Type B pancreatic cell (in vitro differentiated cells): ENCODE measurements at places on chromosomes 12 and 14.
A peak's percentile ranks its signal among the peaks of the same experiment; 100 is the strongest.

GRCh38 chr14:102528431-102529170 lies 19.0 kb upstream of the ANKRD9 start:
- no peaks in the 10 kb centered on the region for H3K27me3 ChIP-seq
- no peak overlapping the region for H3K27ac ChIP-seq
- no peaks in the 10 kb centered on the region for H3K36me3 ChIP-seq
- DNase-seq, result no peak

DNA sequence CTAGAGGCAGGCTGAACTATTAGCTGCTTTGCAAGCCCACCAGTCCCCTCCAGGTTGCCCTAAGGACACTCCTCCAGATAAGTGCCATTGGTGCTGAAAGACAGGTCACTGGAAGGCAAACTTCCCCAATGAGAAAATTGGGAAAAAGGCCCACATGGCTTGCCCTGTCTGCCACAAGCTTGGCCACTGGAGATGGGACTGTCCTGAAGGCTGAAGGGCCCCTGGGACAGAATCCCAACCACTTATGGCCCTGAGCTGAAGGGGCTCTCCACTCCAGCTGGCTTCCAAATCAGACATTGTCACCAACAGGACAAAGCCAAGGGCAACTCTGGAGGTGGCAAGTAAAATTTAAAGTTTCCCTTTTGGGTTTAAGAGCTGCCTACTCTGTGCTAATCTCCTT lies 12.2 kb upstream of the DHRS2 start:
- H3K4me3 ChIP-seq, result no peak overlapping the region
- no peaks in the 10 kb centered on the region for H3K36me3 ChIP-seq
- no peak overlapping the region for H3K27ac ChIP-seq
- H3K4me1 ChIP-seq, result no peaks in the 10 kb centered on the region

GRCh38 chr12:81284137-81284536 lies 206.3 kb downstream of the ACSS3 start:
- no peak for DNase-seq
- no peaks in the 10 kb centered on the region for H3K27me3 ChIP-seq
- no peak overlapping the region for H3K27ac ChIP-seq
- no peak overlapping the region for H3K4me3 ChIP-seq
- no peaks in the 10 kb centered on the region for H3K4me1 ChIP-seq

DNA sequence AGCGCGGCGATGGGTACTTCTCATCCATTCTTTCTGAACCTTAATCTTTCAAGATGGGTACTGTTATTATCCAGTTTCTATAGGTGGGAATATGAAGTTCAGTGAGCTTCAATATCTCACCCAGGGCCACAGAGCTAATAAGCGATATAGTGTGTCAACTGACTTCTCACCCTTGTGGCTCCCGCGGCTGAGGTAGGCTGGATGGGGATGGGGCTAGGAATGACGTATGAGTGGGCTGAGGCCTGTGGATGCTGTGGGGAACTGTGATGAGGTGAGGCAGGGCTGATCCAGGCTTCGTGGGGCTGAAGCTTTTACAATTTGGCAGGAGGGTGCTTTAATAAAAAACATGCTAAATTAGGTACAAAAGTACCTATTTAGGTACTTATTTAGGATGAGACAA lies 32.9 kb upstream of the ATP23 start:
- H3K4me3 ChIP-seq, result no peak overlapping the region
- H3K4me1 ChIP-seq, result peaks cover 6% of the 10 kb centered on the region
- no peak overlapping the region for H3K27ac ChIP-seq
- peaks cover 33% of the 10 kb centered on the region for H3K27me3 ChIP-seq

- H3K27me3 ChIP-seq, result peaks cover 6% of the 10 kb centered on the region
- no peak overlapping the region for H3K27ac ChIP-seq
- no peak overlapping the region for H3K4me3 ChIP-seq
- DNase-seq, result no peak
Observed at GRCh38 chr14:23916004-23916403, 37.6 kb upstream of the DHRS4 start.

DNA sequence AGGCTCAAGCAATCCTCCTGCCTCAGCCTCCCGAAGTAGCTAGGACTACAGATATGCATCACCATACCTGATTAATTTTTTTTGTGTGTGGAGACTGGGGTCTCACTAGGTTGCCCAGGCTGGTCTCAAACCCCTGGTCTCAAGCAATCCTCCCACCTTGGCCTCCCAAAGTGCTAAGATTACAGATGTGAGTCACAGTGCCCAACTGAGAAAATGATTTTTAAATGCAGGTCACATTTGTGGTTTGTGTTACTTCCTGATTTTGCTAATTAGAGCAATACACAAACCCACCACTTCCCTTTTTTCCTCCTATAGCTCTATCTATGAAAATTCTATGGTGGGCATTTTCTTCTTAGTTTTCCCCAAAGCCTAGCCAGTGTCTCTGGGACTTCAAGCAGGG lies 45.5 kb upstream of the TMEM263 start:
- no peak overlapping the region for H3K4me3 ChIP-seq
- H3K27ac ChIP-seq, result no peak overlapping the region
- no peaks in the 10 kb centered on the region for H3K36me3 ChIP-seq
- H3K27me3 ChIP-seq, result peaks cover 13% of the 10 kb centered on the region

GRCh38 chr12:3140284-3140683 lies 63.1 kb downstream of the TSPAN9 start:
- no peak overlapping the region for H3K4me3 ChIP-seq
- no peaks in the 10 kb centered on the region for H3K36me3 ChIP-seq
- H3K4me1 ChIP-seq, result peaks cover 30% of the 10 kb centered on the region
- no peak overlapping the region for H3K27ac ChIP-seq

DNA sequence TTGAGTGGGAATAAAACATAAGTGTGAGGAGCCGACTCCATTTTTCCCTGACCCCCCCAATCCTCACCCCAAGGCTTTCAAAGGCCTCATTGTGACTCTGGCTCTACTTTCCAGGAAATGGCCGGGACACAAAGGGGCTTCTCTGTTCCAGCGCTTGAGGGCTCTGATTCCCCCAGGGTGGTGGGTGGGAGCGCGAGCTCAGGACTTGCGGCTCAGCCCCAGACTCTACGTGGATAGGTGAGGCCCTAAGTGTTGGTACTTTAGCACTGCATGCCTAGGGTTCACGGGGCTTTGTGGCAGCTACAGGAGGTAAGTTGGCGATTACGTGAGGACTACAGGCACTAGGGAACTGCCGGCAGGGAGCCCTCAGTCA lies 553 bp downstream of the CNPY2 start:
- peak overlapping the region; percentile 99 for H3K27ac ChIP-seq
- peaks cover 5% of the 10 kb centered on the region for H3K4me1 ChIP-seq
- H3K4me3 ChIP-seq, result peak overlapping the region; percentile 99
- peaks cover 5% of the 10 kb centered on the region for H3K36me3 ChIP-seq
- no peaks in the 10 kb centered on the region for H3K27me3 ChIP-seq

- no peaks in the 10 kb centered on the region for H3K4me1 ChIP-seq
- H3K27ac ChIP-seq, result no peak overlapping the region
- DNase-seq, result no peak
- no peaks in the 10 kb centered on the region for H3K36me3 ChIP-seq
- no peak overlapping the region for H3K4me3 ChIP-seq
- no peaks in the 10 kb centered on the region for H3K27me3 ChIP-seq
Observed at GRCh38 chr14:72128629-72129028, 196.4 kb downstream of the RGS6 start.

GRCh38 chr14:102565959-102566358 lies 26.5 kb upstream of the RCOR1 start:
- H3K27me3 ChIP-seq, result no peaks in the 10 kb centered on the region
- no peak overlapping the region for H3K27ac ChIP-seq
- H3K4me1 ChIP-seq, result peaks cover 9% of the 10 kb centered on the region
- DNase-seq, result no peak
- no peaks in the 10 kb centered on the region for H3K36me3 ChIP-seq
- no peak overlapping the region for H3K4me3 ChIP-seq

GRCh38 chr14:80049055-80049454 lies 162.2 kb downstream of the DIO2 start:
- H3K36me3 ChIP-seq, result no peaks in the 10 kb centered on the region
- H3K27me3 ChIP-seq, result no peaks in the 10 kb centered on the region
- H3K4me1 ChIP-seq, result no peaks in the 10 kb centered on the region
- H3K27ac ChIP-seq, result no peak overlapping the region
- H3K4me3 ChIP-seq, result no peak overlapping the region
- no peak for DNase-seq

- no peak for DNase-seq
- H3K27ac ChIP-seq, result no peak overlapping the region
- no peaks in the 10 kb centered on the region for H3K36me3 ChIP-seq
- no peak overlapping the region for H3K4me3 ChIP-seq
Observed at GRCh38 chr12:100017056-100017455, 32.3 kb upstream of the ANKS1B start.

DNA sequence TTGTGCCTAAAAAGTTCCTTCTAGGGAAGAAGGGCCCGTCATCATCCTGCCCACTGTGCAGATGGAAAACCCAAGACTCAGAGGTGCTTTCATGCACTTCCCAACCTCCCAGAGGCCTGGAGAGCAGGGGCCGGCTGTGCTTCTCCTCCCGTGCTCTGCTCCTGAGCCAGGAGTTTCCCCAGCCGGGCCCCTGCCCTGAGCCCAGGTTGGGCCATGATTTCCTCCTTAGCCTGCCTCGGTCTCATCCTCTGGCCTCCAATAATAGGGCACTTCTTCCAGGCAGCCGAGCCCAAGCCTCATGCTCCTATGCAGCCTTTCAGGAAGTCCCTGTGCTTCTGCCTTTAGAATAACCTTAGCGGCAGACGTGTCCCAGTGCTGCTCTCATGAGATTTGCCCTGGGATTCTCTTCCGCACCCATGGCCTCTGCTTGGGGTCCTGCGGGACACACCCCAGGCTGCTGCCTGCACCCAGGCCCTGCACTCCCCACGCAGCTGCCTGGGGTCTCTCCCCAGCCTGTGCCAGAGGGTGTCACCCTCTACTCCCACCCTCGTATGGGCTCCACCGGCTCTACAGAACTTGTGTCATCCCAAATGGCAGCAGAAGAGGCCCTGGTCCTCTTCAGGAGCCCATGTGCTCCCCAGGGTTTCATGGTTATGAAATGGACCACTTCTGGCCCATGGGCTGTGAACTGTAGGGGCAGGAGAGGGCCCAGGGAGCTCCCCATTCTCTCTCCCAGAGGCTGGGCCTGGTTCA lies 359.3 kb downstream of the ADGRD1 start:
- no peaks in the 10 kb centered on the region for H3K36me3 ChIP-seq
- no peak overlapping the region for H3K27ac ChIP-seq
- peaks cover 34% of the 10 kb centered on the region for H3K27me3 ChIP-seq

- DNase-seq, result no peak
- H3K36me3 ChIP-seq, result peaks cover 13% of the 10 kb centered on the region
- H3K4me3 ChIP-seq, result no peak overlapping the region
- no peak overlapping the region for H3K27ac ChIP-seq
- no peaks in the 10 kb centered on the region for H3K27me3 ChIP-seq
Observed at GRCh38 chr12:109264943-109265650, 44.0 kb downstream of the FOXN4 start.

DNA sequence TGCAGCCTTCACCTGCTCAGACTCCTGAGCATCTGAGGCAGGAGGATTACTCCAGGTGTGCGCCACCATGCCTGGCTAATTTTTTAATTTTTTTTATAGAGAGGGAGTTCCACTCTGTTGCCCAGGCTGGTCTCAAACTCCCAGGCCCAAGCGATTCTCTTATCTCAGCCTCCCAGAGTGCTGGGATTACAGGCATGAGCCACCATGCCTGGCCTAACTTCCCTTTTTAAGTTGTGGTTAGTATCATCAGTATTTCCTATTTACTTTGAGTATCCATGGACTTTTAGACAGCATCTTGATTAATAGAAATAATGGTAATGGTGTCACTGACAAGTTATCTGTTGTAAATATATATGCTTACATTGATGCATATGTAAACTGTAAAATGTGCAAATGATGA lies 116.9 kb downstream of the FGD4 start:
- H3K27ac ChIP-seq, result no peak overlapping the region
- H3K27me3 ChIP-seq, result no peaks in the 10 kb centered on the region
- H3K36me3 ChIP-seq, result peaks cover 7% of the 10 kb centered on the region
- no peak for DNase-seq
- H3K4me1 ChIP-seq, result no peaks in the 10 kb centered on the region

- H3K36me3 ChIP-seq, result no peaks in the 10 kb centered on the region
- no peaks in the 10 kb centered on the region for H3K27me3 ChIP-seq
- H3K4me1 ChIP-seq, result no peaks in the 10 kb centered on the region
- no peak overlapping the region for H3K27ac ChIP-seq
- H3K4me3 ChIP-seq, result no peak overlapping the region
Observed at GRCh38 chr14:87207756-87208155, 785.2 kb downstream of the GALC start.

DNA sequence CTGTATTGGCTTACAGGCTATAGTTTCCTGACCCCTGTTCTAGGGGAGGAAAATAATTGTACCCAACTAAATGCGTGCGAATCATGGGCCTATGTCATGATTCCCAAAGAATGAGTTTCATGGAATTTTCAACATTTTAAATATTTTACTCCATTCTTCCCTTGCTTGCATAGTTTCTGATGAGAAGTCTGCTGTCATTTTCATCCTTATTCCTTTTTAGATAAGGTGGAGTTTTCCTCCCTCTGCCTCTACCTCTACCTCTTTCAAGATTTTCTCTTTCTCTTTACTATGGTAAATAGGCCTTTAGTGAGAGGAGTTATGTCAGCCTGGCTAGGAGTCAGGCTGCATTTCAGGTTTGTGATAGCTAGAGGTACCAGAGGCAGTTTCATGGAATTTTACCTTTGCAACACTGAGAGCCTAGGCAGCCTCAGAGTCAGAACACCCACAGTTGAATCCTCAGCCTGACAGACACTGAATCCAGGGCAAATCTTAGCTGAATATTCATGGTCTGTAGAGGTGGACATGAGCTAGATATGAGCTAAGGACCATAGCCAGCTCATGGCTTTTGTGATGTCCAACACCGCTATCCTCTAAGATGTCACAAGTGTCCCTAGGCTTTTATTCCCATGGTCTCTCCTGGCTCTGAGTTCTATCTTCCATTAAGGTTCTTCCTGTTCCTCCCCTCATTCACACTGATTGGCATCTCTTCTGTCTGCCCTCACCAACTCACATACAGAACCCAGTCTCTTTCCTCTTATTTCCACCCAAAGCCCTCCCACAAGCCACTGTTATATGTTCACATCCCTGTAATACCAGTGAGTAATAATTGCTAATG lies 6.0 kb downstream of the SERPINA3 start:
- H3K27me3 ChIP-seq, result peaks cover 12% of the 10 kb centered on the region
- no peak overlapping the region for H3K27ac ChIP-seq
- DNase-seq, result no peak
- no peak overlapping the region for H3K4me3 ChIP-seq

GRCh38 chr12:72368298-72368697 lies 96.1 kb downstream of the TRHDE start:
- H3K36me3 ChIP-seq, result no peaks in the 10 kb centered on the region
- H3K27ac ChIP-seq, result no peak overlapping the region
- H3K4me1 ChIP-seq, result no peaks in the 10 kb centered on the region
- peaks cover 6% of the 10 kb centered on the region for H3K27me3 ChIP-seq
- DNase-seq, result no peak
- no peak overlapping the region for H3K4me3 ChIP-seq
